ENCODE measurements at places on chromosomes 11 and 22.

DNA sequence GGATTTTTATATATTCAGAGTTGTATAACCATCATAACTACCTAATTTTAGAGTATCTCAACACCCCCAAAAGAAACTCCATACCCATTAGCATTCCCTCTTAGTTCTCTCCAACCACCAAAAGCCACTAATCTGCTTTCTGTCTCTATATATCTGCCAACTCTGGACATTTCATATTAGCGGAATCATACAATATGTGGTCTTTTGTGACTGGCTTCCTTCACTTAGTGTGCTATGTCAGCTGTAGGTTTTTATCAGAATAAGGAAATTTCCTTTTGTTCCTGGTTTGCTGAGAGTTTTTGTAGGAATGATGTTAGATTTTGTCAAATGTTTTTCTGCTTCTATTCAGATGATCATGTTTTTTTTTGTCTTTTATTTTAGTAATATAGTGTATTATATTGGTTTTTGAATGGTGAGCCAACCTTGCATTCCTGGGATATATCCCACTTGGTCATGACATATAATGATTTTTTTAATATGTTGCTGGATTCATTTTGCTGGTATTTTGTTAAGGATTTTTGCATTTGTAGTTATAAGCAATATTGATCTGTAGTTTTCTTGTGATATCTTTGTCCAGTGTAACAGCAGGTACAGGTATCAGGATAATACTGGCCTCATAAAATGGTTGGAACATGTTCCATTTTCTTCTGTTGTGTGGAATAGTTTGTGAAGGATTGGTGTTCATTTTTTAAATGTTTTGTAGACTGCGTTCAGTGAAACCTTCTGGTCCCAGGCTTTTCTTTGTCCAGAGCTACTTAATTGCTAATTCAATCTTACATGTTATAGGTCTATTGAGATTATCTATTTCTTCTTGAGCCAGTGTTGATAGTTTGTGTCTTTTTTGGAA, 16.8 kb downstream of the DGCR8 start:
- DNase-seq = no peak

DNA sequence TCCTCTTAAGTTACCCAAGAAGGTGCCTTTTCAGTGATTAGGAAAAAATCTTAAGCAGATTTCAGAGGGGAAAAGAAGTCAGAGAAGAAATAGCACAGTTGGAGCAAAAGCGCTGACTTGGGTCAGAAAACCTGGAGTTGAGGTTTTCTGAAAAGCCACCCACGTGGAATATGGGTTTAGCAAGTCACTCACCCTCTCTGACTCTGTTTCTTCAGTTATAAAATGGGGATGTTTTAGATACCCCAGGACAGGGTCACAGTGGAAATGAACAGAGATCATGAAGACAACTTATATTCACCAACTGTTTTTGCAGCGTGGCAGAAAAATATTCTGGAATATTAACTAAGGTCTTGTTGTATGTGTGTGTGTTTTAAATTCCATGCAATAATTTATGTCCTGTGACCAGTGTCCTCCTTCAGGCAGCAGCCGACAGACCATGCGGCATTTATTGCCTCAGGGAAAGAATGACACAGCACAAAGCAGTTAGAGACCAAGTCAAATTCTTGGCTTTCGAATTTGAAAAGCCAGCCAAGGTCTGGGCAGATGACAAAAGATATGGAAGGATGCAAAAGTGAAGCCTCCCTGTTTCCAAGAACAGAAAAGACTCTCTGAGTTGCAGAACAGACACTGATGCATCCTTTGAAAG, 119.9 kb downstream of the MIAT start:
- no peak for DNase-seq

GRCh38 chr22:27329966-27330645, 471.4 kb downstream of the MN1 start:
- DNase-seq = no peak

GRCh38 chr11:119206511-119207414, 624 bp downstream of the CBL start:
- DNase-seq = peak; percentile 64

GRCh38 chr11:92257536-92257935, 32.9 kb downstream of the FAT3 start:
- DNase-seq = no peak

GRCh38 chr22:39947220-39948216, 12.7 kb upstream of the TMA7B start:
- no peak for DNase-seq

DNA sequence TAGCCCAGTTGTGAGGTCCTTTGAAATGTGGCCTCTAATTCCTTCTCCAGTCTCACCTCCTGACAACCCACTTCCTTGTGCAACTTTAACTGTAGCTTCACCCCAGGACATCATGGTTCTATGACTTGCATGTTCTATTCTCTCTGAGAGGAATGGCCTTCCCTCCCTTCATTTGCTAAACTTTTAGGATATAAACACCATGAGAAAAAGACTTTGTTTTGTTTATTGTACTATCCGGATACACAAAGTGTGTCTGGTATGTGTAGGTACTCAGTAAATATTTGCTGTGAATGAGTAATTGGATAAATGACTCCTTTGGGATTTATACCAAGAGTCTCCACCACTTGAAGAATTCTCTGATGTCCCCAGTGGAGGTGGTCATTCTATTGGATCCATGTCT, 547.6 kb downstream of the INSC start:
- no peak for DNase-seq

GRCh38 chr11:77590194-77590782, 535 bp downstream of the AQP11 start:
- DNase-seq = peak; percentile 22

- DNase-seq = no peak
These were observed 661.3 kb upstream of the B3GAT1 start for GRCh38 chr11:135073381-135073780.

- DNase-seq = no peak
These were observed 49.0 kb downstream of the PRR5L start for GRCh38 chr11:36345084-36345511.

DNA sequence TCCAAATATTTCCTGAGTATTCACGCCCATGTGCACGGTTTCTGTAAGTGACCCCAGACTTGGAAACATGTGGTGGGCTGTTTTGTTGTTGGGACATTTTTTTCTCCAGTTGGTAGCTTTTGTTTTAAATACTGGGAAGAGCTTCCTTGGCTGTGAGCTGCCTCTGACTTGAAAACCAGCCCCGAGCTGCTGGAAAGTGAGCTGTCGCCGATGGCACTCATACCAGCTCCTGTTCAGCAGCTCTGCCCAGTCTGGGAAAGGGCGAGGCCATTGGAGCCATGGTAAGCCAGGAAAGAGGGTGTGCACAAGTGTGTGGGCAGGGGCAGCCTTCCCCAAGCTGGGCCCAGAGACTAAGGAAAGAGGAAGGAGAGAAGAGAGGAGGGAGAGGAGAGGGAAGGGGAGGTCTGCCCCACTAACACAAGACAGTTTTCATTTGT, 3.2 kb upstream of the FLI1 start:
- DNase-seq = no peak
